ENCODE measurements at places on chromosomes 3 and 15.
A peak's percentile ranks its signal among the peaks of the same experiment; 100 is the strongest.

- DNase-seq: peak; percentile 73
Observed at GRCh38 chr3:171159024-171159821, 132.7 kb upstream of the SLC2A2 start.

DNA sequence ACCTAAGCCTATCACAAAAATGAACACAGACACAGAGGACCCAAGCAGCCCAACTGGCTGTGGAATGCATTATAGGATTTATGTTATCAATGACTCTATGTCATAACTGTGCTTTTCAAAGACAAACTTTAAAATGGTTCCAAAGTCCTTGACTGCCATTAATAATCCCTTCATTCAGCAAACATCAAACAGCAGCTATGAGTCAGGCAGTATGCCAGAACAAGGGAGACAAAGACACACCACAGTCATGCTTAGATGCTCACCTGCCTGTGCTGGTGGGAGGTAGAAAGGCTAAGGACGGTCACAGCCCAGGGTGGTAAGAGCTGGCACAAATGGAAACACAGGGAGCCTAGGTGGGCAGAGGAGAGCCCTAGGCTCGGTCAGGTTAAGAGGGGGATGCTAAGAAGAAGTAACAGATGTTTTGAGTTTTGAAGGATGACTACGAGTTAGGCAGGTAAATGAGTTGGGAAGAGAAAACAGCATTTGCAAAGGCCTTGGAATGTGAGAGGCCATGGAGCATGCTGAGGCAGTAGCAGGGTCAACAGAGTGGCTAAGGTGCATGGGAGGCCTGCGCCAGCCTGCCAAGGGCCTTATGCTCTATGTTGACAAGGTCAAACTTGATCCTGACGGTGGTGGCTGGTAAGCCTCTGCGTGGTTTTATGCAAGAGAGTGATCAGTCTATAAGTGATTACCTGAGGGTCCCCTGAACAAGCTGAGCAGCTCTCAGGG is 23.0 kb downstream of the NMNAT3 start:
- DNase-seq: no peak

GRCh38 chr3:59186725-59187124 is 136.9 kb upstream of the CFAP20DC start:
- DNase-seq: no peak

DNA sequence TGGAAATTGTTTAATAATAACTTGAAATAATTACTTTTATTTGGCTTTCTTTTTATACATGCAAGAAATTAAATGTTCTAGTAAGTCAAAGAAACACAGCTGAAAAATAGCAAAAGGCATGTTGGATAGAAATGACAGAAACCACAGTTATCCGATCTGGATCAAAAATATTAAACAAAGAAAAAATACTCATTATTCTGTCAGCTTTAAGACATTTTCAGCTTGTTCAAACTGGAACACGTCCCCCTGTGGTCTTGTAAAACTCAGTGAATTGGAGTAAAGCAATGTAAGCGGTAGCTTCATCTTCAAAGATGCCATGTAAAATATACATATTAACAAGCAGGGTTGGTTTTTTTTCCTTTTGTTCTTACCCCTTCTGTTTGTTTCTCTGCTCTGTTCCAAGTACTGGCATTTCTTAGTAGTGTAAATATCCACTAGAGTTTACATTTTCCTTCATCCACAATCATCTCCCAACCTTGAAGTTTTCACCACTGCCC is 223.4 kb downstream of the IGSF11 start:
- DNase-seq: no peak

GRCh38 chr15:50765195-50765967 is at the start of gene SPPL2A:
Gene SPPL2A, minus strand, starts transcription at chr15:50765706. Its CDS starts 173 bp downstream, at chr15:50765533.
- peak; percentile 93 for DNase-seq

DNA sequence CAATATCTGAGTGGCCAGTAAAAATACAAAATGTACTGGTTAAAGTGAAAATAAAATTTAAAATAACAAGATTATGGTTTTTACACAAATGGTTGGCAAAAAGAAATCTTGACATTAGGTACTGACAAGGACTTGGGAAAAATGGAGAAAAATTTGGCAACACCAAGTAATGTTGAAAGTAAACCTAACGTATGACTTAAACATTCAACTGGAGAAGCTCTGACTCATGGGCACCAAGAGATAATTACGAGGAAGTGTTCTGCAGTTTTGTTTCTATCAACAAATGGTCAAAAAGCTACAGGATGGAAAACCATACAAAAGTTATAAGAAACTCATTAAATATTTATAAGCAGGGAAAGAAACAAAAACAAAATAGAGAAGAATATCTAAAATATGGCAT is 177.7 kb downstream of the ZNF385D start:
- DNase-seq: no peak

DNA sequence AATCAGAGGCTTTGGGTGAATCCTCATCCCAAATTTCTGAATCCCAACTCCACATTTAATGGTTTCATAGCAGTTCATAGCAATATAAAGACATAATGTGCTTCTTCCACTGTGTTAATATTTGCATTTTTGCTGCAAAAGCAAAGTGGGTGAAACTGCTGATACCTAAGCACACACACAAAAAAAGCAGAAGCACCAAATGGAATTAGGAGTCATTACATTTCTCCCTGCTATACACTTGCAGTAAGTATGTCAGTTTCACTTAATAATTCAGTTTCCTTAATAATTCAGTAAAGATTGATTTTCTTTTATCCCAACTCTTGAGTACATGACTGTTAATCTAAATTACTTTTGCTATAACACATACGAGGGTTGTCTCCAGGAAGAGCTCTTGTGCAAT is 48.9 kb upstream of the ALCAM start:
- no peak for DNase-seq

- DNase-seq: no peak
Observed at GRCh38 chr15:40242213-40242599, 3.3 kb downstream of the PAK6 start.
